ENCODE measurements at places on chromosomes 1 and 21. TPM values are rescaled to one million over a fixed set of nuclear protein-coding genes. Genes with fewer than 3 reads are reported as not detected.
A peak's percentile ranks its signal among the peaks of the same experiment; 100 is the strongest.

Gene FALEC
- total RNA-seq = 1.3 TPM

DNA sequence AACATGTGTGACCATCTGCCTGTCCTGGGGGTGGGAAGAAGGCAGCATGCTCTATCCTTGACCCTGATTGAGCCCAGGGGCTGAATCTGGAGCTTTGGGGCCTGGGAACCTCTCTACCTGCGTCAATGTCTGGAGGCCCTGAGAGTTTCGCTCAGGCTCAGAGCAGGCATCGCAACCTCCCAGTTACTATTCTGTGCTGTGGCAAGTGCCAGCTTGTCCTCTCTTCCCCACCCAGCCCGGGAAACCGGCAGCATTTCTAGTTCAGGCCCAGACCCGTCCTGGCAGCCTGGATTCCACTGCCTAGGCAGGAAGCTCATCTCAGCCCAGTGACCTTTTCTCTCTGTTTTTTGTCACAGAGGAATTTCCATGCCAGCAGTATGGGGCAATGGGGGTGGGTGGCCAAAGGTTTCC lies 10.0 kb upstream of the IRF6 start:
- no peak for DNase-seq

Gene OR14K1
- not detected for total RNA-seq

- DNase-seq = no peak
Measured at GRCh38 chr1:60888126-60888525, 194.2 kb upstream of the NFIA start.

DNA sequence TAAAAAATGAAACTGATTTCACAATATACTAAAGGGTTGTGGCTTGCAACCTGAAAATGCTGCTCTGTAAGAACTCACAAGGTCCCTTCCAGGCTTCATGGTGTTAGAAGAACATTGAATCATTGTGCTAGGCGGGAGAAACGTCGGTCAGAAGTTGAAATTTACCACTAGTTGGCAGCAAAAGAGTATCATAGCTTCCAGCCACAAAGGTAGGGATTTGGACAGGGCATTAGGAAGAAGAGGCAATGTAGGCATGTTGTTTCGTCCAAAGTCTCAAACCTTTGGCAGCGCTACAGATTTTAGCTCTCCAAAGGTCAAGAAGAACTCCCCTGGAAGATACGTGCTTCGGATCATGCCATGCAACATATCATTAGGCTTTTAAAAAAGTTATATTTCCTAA lies 62.5 kb upstream of the ZP4 start:
- no peak for DNase-seq

GRCh38 chr1:21946836-21947587 lies 9.9 kb upstream of the HSPG2 start:
- no peak for DNase-seq

Gene CR2
- total RNA-seq = not detected

Gene OLIG1
- total RNA-seq = not detected

DNA sequence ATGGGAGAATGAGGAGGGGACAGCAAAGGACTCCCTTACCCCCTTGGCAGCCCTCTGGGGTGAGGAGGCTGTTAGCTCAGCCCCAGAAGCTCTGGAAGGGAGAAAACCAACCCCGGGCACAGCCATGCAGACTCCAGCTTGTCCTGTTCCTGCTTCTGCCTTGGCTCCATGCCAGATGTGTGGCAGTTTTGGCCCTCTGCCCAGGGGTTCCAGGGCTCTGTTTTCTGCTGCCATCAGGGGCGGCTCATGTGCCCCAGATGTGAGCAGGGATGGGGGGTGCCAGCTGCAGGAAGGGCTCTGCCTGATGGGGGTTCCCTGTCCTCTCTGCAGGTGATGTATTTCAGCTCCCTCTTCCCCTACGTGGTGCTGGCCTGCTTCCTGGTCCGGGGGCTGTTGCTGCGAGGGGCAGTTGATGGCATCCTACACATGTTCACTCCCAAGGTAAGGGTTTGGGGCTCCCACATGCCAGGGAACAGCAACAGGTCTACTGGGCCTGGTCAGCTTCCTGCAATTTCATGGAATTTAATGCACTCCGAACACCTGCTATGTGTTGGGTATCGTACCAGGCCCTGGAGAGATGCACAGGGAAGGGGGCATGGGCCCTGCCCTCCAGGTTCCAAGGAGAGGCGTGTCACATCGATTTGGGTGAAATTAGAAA lies 26.1 kb downstream of the SLC6A17 start:
- DNase-seq = no peak

DNA sequence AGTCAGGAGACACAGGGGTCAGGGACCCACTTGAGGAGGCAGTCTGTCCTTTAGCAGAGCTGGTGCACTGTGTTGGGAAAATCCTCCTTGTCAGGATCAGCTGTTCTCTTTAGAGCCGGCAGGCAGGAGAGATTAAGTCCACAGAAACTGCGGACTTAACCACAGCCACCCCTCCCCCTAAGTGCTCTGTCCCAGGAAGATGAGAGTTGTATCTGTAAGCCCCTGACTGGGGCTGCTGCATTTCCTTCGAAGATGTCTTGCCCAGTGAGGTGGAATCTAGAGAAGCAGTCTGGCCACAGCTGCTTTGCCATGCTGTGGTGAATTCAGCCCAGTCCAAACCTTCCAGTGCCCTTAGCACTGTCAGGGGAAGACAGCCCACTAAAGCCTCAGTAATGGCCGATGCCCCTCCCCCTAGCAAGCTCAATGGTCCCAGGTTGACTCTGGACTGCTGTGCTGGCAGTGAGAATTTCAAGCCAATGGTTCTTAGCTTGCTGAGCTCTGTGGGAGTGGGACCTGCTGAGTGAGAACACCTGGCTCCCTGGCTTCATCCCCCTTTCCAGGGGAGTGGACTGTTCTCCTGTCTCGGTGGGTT lies 172.8 kb downstream of the ST6GALNAC3 start:
- DNase-seq = no peak

Gene GFI1
- total RNA-seq = under 0.01 TPM

DNA sequence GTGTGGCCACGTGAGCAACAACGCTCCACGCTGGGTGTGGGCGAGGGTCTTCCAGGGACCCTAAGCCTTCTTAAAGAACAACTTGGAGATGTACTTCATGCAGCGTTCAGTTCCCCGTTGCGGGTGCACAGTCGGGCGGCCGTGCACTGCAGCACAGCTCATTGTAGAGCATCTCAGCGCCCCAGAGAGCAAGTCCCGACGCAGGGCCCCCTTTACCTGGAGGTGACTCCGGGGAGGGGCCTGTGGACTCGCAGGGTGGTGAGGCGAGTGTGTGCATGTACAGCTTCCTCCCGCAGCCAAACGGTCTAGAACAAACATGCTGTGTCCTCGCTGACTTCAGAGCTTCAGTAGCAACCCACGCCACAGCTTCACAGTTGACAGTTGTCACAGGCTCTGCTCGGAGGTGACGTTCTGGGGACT lies 19.5 kb downstream of the RRP1 start:
- DNase-seq = no peak

GRCh38 chr1:201771466-201771865 lies 57.5 kb upstream of the IPO9 start:
- DNase-seq = peak; percentile 73

Gene USH2A
- total RNA-seq = under 0.01 TPM
